Head of caudate nucleus (tissue), 42 donors: ENCODE measurements at places on chromosomes 11 and 22.
A peak's percentile ranks its signal among the peaks of the same experiment; 100 is the strongest.

GRCh38 chr22:35380537-35381423, at the start of gene HMOX1:
Gene HMOX1 (plus strand): TSS chr22:35381096. CDS start chr22:35381174, 78 bp downstream.
- DNase-seq: peak; percentile 88

- no peak for DNase-seq
These were observed 15.7 kb downstream of the SPATA19 start for GRCh38 chr11:133829566-133829965.

- DNase-seq: no peak
These were observed 12.7 kb upstream of the IL2RB start for GRCh38 chr22:37162221-37163095.

GRCh38 chr11:8596504-8597046, 2.5 kb upstream of the STK33 start:
- no peak for DNase-seq

DNA sequence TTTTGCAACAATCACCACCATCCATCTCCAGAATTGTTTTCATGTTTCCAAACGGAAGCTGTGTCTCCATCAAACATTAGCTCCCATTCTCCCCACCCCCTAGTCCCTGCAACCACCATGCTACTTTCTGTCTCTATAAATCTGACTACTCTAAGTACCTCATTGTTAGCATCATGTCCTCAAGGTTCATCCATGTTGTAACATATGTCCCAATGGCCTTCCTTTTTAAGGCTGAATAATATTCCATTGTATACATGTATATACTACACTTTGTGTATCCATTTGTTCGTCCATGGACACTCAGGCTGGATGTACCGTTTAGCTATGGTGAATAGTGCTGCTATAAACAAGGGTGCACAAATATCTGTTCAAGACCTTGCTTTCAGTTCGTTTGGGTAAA, 8.2 kb upstream of the DPF2 start:
- no peak for DNase-seq

- DNase-seq: no peak
These were observed 558.4 kb downstream of the METTL15 start for GRCh38 chr11:28666632-28667031.

GRCh38 chr11:77747381-77747969, 73.0 kb downstream of the RSF1 start:
- DNase-seq: no peak

- DNase-seq: no peak
These were observed 38.4 kb upstream of the TP53I11 start for GRCh38 chr11:44988981-44989635.

DNA sequence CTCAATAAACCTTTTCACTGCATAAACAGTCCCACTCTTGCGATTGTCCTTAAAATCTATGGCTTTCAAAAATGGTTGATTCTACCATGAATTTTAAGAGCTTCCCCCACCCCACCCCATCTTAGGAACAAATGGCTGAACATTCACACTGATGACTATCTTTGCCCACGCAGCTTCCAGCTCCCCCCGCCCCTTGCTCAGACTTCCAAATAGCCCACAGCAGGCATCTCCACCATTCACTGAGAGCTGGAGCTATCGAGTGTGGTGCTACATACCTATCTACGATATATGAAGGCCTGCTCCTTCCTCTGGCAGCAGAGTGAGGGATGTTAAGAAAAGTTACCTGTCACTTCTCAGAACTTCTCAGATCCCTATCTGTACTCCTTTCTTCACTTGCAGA, 26.7 kb downstream of the EIF3F start:
- no peak for DNase-seq

GRCh38 chr11:109140857-109141515, 281.0 kb upstream of the C11orf87 start:
- DNase-seq: no peak
